ENCODE measurements at places on chromosomes 1 and 21.
A peak's percentile ranks its signal among the peaks of the same experiment; 100 is the strongest.

- no peak for DNase-seq
These were observed 1.4 kb downstream of the ATP5PO start for GRCh38 chr21:33914188-33914587.

GRCh38 chr1:25994402-25995150, 3.3 kb downstream of the PAFAH2 start:
- no peak for DNase-seq

DNA sequence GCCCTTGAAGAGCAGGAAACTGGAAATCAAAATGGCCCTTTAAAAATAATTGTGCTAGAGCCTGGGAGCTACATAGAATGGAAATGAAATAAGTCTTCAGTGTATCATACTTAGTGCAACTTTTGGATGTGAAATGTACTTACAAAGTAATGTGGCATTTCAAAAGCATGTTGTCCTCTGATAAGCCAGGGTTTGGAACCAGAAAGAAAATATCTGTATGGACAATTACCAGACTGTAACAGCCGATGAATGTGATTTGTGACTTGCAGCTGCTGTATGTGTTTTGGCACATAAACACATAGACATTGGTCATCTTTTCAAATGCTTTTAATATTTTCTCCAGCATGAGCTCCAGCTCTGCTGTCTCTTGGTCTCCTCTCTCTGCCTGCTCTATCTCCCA, 546.4 kb downstream of the OMA1 start:
- DNase-seq = no peak

DNA sequence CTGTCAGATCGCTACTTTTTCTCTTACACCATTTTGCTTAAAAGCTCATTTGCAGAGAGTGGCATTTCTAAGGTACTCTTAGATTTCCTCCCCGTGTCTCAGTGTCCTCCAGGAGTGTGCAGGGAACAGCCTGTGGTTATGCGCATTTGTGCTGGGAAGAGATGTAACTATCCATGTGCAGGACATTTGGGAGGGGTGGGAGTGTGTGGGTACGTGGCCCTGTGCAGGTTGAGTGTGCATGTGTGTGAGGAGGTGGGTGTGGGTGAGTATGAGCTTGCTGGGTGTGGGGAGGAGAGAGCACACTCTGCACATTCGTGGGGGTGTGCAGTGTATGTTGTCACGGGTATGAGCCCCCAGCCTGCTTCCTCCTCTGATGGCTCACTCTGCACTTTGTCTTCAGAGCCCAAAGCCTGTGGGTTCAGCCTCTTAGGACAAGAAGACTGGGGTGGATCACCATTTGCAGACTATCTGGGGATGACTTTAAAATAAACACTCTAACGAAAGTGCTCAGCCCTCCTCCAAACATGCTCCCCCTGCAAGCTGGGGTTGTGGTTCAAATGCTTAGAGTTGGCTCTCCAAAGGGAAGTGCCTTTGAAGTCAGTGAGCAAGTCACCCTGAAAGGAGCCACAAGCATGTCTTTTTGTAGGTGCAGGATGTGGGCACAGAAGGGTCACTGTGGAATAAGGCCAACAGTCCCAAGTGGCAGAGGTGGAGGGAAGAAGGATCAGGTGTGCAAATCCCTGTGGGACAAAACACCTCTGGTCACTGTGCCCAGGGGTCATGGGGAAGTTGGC, 295.4 kb downstream of the RRAGC start:
- no peak for DNase-seq

DNA sequence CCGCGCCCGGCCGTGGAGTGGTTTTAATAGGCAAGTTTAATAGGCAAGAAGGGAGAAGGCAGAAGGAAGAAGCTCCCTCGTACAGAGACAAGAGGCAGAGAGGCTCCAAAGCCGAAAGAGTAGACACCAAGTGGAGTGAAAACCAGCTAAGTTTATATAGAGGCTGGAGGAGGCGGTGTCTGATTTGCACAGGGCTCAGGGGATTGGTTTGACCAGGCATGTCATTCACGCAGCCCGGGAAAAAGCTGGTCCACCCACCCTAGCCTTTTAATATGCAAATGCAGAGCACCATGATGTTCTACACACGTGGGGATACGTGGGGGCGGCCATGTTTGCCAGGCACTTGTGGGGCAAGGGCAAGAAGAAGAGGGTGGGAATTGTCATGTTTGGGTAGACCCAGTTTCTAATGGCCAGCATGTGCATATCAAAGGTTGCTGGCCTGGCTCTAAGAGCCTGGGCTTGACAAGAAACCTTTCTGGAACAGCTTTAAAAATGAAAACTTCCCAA, 18.0 kb upstream of the SOD1 start:
- DNase-seq = no peak

DNA sequence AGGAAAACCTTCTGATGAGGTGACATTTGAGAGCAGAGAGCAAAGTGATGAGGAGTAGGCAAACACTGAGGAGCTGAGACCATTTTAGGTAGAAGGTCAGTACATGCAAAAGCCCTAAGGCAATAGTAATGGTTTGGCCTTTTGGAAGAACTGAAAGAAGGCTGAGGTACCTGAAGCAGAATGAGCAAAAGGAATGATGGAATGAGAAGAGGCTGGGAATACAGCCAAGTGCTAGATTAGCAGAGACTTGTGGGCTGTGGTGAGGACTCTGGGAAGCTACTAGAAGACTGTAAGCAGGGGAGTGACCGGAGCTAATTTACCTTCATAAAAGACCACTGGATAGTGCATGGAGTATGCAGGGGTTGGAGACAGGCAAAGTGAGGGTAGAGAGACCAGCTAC, 77.9 kb downstream of the GFI1 start:
- no peak for DNase-seq

DNA sequence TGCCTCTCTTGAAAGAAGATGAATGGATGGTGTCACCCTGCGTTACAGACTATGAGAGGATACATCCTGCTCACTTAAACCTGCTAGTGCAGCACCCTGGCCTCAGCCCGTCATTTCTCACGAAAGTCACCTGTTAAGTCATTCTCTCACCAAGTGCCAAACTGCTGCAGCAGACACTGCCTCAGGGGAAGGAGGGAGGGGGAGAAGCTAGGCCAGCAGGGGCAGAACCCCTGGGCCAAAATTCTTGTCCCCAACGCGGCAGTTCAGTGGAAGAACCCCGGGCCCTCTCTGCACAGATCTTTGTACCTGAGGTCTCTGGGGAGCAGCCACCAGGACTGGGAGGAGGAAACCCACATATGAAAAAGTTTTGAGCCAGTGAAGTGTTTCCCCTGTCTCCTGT, 37.6 kb downstream of the SYT6 start:
- DNase-seq = no peak

DNA sequence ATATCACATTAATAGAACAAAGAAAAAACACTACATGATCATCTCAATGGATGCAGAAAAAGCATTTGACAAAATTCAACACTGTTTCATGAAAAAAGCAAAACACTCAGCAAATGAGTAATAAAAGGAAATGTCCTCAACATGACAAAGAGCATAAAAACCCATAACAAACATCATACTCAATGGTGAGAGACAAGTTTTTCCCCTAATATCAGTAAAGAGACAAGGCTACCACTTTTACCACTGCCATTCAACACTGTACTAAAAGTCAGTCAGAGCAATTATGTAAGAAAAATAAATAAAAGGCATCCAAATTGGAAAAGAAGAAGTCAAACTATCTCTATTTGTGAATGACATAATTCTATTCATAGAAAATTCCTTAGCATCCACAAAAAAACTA, 64.3 kb downstream of the ZNF644 start:
- DNase-seq = no peak

DNA sequence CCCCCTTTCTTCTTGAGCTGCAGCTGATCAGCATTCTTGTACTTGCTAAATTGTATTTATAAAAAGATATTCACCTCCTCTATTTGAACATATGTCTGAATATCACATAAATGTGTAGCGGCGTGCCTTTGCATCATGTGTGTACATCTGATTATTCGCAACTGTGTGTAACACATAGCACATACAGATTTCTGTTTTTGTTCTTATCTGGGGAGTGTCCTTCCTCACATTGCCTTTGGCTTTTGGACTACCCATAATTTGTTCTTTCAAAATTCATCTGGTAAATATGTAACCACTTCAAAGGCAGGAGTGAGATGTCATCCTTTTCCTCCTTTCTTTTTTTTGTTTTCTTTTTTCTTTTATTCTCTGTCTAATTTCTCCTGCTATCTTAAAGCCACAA, 113.6 kb downstream of the PBX1 start:
- DNase-seq = no peak

DNA sequence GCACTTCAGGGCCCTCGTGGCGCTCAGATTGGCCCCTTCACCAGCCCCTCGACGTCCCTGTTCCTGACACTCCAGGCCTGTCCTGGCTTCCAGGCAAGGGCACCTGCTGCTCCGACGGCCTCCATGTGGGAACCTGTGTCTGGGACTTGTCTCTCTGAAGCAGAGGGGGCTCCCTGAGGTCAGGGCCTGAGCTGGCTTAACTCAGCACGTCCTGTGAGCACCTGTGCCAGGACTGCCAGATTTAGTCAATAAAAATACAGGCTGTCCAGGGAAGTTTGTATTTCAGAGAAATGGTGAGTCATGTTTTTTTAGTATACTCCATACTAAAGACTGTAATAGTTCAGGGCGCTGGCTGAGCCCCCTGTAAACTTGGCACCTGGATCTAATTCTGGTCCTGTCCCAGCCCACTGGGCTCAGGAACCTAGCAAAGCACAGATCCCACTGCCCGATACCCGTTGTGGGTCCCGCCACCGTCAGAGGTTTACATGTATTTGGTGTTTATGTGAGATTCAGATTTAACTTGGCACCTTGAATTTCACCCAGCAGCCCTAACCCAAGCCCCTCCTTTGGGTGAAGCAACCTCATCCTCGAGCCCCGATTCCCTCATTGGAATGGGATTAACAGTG, 109.9 kb upstream of the IFFO2 start:
- no peak for DNase-seq

GRCh38 chr1:8891401-8891800, 12.9 kb upstream of the ENO1 start:
- no peak for DNase-seq

DNA sequence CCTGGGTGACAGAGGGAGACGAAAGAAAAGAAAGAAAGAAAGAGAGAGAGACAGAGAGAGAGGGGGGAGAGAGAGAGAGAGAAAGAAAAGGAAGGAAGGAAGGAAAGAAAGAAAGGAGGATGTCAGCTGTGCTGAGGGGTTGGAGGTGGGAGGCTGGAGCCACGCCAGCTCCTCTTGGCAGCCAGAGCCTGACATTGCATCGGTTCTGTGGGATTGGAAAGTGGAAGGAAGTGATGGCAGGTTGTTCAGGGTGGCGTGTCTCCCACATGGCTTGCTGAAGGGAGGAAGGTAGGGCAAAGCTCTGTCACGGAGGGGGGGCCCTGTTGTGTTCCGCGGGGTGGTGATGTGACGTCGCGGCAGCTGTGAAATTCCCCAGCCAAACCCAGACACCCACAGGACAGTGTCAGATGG, 30.7 kb downstream of the EIF2D start:
- DNase-seq = no peak

GRCh38 chr1:201982082-201982622, 296 bp upstream of the RNPEP start:
- DNase-seq = peak; percentile 39

GRCh38 chr1:94611681-94612475, 70.3 kb upstream of the F3 start:
- no peak for DNase-seq

DNA sequence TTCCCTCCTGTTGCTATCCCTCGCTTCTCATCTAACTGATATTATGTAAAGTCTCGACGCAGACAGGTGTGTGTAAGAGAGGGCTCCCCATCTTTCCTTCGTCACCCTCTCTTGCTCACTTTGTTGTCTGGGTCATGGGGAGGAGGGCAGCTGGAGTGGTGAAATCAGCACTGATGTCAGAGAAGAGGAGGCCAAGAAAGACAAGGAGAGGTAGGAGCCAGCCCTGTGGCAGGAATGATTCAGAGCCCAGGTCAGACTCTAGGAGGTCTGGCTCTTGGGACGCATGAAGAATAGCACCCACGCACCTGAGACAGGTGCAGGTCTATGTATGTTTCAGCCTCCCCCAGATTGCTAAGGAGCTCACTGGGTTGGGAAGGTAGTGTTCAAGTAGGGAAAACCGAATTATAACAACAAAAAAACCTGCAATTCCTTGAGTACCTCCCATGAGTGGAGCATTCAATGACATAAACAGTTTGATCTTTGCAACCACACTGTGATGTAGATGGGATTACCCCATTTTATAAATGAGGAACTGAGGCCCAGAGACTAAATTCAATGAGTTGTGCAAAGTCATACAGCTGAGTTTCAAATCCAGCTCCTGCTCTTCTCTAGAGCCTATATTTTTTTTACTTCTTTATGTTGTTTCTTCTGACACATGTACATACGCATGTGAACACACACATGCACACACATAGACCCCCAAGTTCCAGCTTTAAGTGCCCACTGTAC, 10.4 kb downstream of the NUAK2 start:
- no peak for DNase-seq

DNA sequence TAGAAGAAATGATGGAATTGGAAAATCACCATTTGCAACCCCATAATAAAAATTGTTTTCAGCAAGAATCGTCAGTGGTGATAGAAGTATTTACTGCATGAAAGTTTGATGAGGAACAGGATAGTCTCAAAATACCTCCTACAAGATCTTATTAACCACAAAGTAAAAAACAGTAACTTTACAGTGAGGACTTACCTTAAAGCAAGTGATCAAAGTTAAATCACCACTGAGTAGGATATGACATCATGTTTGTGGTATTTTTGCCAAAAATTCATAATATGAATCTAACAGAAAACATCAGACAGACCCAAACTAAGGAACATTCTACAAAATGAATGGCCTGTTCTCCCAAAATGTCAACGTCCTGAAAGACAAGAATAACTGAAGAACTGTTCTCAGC, 19.9 kb downstream of the ALDH9A1 start:
- no peak for DNase-seq

Measured in posterior cingulate gyrus (tissue), 11 donors.